ENCODE measurements at places on chromosomes 3 and 15. TPM values are rescaled to one million over a fixed set of nuclear protein-coding genes. Genes with fewer than 3 reads are reported as not detected.

DNA sequence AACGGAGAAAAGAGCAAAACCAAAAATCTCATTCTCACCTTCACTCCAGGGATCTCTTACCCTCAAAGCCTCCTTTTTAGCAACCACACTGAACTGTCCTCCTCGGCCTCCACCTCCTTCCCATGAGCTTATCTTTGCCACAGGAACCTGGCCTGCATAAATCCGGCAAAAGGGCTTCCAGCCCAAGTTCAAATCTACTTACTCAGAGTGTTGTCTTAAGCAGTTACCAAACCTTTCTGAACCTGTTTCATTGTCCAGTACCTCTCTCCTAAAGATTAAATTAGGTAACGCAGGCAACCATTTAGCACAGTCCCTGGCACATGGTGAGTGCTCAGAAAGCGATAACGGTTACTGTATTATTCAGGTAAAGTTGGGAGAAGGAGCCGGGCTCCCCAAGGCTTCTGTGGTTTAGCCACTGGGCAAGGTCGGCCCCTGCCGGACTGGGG lies 777 bp downstream of the CIB1 start:
- no peak for DNase-seq

DNA sequence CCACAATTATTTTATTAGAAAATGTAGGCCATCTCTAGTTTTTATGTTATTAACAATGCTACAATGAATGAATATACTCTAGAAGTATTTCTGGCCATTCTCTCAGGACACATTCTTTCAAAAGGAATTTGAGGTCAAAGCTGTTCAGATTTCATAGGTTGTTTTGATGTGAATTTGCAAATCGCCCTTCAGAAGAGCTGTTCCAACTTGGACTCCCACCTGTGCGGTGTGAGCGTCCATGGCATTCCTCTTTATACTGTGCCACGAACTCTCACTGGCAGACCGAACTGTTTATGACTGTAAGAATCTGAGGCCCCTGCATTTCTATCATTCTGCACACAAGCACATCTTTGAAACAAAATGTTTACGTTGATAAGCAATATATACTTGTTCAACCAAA lies 18.6 kb upstream of the SLC24A5 start:
- DNase-seq: no peak

Gene LCTL
- 0.12 TPM for polyA plus RNA-seq

Gene FBXL22
- 29.1 TPM for polyA plus RNA-seq

DNA sequence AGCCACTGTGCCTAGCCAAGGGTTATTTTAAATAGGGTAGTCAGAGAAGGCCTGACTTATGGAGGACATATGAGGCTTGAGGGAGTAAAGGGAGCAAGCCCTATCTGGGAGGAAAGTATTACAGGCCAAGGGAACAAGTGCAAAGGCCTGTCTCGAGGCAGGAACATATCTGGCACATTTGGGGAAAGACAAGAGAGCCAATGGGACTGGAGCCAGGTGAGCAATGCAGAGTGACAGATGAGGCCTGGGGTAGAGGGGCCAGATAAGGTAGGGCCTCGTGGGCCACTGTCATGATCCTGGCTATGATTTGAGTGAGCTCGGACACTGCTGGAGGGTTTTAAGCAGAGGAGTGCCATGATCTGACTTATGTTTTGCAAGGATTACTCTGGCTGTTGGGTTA lies 43.8 kb downstream of the DCP1A start:
- no peak for DNase-seq

DNA sequence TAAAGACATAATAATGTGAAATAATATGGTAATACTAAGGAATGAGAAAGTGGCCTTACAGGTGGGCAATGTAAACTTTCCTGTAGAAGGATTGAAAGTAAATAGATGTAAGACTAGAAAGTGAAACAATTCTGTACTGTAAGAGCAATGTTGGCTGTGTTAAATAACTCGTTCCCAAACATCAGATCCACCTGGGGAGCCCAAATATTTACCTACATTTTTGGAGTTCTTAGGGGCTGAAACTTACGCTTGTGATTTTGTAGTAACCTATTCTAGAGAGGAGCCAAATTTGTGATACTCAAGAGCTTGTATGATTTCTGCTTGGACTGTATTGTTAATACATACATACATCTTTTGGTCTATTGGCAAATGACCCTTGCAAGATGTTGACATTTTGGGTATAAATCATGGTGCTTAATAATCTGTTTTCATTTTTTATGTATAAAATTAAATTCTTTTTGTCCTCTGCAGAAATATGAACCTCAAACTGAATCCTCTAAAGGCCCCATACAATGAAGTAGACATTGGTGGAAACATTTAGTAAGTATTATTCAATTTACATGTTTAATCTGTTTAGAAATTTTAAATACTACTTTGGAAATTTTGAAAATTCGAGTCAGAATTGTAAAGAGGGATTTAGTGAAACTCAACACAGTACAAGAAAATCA lies 8.5 kb upstream of the CHD2 start:
- DNase-seq: no peak
